Activated CD8-positive, alpha-beta memory T cell treated with anti-CD3 and anti-CD28 coated beads, Interleukin-2, amount 50 U/mL, for 4 hours (primary cell): ENCODE measurements at places on chromosomes 2 and 18.

- DNase-seq, result no peak
These were observed 1.5 kb downstream of the TTC21B start for GRCh38 chr2:165952085-165952484.

DNA sequence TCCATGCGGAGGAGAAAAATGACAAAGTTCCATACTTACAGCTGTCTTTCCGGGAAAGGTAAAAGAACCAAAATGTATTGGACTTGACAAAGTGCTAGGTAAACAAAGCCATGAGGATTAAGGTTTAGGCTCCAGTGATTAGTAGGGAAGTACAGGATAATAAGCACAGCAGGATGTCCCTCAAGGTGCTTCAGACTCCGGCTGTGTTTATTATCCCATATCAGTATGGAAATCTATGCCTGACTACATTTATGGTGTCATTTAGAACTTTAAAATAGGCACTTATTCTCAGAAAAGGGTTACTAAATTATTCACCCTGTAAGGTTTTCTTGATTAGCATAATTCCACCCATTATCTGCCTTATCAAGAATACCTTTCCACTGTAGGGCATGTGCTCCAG lies 136.3 kb upstream of the CCDC68 start:
- no peak for DNase-seq

DNA sequence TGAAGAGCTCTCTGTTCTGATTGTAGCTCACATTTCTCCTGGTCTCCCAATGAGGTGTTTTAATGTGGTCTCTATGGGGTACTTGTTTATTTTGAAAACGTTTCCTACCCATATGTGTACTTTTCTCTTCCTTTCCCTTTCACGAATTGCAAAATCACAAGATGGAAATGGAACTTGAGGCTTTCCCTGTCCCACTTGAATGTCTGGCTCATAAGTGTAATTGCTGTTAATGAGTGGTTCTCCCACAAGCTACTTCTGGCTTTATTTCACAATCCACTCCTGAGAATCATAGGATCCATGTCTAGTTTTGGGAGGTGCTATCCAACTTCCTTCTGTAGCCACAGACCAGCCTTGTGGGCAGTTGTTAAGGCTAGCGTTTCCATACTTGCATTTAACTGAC lies 81.1 kb upstream of the CAVIN2 start:
- DNase-seq, result no peak

DNA sequence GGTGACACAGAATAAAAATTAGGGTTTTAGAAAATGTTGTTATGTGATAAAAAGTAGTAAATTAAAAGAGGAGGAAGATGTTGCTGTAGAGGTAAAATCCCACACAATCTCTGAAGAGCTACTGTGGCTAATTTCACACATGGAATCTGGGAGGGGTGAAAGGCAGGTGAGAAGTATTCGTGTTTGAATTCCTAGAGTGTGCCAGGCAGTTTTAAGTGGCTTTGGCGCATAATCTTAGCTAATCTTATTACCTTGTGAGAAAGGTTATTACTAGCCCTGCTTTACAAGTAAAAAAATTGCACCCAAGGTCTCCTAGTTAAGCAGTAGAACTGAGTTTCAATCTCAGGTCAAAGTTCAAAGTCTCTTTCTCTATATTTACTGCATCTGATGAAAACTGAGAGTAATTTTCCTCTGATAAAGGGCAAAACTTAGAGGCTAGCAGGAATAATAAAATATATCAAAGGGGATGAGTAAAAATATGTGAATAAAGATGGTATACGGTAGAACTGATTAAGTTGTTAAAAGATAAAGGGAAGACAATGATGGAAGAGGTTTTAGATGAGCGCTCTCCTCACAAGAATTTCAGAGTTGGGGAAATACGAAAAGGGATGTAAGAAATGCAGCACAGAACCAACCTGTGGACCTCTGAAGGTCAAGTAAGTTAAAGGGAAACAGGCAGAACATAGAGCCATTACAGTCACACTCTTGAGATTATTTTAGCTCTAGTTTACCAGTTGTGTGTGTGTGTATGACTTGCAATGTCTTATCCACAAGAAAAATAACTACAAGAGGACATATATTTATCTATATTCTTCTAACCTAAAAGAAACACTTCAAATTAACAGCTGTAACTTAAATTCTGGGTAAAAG lies 34.8 kb downstream of the GAREM1 start:
- no peak for DNase-seq

- DNase-seq, result no peak
These were observed 35.7 kb downstream of the ATP8B1 start for GRCh38 chr18:57767259-57768050.
